Effector memory CD4-positive, alpha-beta T cell (primary cell): ENCODE measurements at places on chromosomes 1 and 21.

GRCh38 chr1:156089704-156090103 lies 7.4 kb upstream of the MEX3A start:
- DNase-seq: no peak

DNA sequence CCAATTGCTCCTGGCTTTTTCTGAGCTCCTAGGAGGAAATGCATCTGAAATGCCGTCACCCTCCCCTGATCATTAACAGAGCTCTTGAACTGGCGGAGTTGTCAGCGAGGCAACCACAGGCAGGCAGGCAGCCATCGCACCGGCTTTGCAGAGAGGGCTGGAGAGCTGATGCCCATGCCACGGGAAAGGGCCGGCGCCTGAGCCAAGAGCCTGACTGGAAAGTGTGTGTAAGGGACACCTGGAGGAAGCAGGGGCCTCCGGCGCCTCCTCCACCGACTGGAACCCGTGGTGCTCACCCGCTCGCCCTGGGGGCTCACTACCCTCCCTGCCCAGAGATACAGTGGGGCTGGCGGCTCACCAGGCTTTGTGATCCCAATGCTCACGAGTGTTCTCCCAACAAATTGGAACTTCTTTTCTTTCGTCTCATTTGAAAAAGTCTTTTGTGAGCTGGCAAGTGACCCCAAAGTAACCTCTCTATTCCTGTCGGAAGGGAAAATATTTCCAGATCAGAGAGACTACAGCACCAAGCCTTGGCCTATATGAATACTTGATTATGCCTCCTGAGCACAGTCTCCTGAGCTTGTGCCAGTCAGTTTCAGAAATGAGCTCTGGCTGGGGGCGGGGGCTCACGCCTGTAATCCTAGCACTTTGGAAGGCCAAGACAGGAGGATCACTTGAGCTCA lies 97.7 kb upstream of the SLC25A33 start:
- DNase-seq: no peak

DNA sequence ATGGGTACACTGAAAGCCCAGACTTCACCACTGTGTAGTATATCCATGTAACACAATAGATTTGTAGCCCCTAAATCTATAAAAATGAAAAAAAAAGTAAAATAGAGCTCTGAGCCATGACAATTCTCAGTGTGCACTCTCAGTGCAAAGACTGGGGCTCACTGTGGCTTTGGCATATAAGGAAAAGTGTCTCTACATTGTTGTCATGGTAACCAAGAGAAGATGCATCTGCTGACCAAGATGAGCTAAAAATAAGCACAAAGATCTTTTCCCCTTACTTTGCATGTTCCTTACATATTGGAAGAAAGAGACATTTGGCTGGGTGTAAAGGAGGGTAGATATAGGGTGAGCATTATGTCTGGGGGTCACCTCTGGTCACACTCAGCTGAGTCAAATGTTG lies 12.0 kb downstream of the PGLYRP4 start:
- DNase-seq: no peak

GRCh38 chr1:42837709-42838108 lies 8.7 kb upstream of the ZNF691 start:
- no peak for DNase-seq

GRCh38 chr21:28705616-28706015 lies 287.1 kb downstream of the LTN1 start:
- no peak for DNase-seq

- DNase-seq: no peak
Observed at GRCh38 chr1:199580300-199580699, 447.2 kb upstream of the NR5A2 start.

DNA sequence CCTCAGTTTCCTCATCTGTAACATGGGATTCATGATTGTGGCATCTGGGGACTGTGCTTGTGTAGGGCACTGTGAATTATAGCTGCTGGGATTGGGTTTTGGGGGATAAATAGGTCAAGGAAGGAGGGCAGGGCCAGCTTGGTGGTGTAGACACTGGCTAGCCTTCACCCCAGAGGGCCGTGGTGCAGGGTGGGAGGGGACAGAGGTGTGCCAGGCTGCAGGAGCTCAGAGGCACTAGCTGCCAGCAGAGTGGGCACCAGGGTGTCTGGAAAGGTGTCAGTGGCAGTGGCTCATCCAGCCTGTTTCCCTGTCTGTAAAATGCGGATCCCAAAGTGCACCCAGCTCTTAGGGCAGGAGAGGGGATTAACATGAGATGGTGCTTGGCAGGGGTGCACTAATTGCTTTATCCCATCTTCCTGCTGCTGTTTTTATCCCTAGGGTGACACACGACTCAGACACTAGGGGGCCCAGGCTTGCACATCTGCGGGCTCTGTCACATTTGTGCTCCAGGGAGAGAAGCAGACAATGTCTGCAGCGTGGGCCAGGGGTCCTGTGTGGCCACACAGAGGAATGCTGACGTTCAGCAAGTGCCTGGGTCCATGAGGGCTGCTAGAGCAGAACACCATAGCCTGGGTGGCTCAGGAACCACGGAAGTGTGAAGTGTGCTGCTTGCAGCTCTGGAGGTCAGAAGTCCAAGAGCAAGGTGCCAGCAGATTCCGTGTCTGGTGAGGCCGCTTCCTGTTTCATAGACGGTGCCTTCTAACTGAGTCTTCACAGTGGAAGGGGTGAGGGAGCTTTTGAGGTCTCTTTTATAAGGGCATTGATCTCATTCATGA lies 19.3 kb downstream of the OBSCN start:
- no peak for DNase-seq

DNA sequence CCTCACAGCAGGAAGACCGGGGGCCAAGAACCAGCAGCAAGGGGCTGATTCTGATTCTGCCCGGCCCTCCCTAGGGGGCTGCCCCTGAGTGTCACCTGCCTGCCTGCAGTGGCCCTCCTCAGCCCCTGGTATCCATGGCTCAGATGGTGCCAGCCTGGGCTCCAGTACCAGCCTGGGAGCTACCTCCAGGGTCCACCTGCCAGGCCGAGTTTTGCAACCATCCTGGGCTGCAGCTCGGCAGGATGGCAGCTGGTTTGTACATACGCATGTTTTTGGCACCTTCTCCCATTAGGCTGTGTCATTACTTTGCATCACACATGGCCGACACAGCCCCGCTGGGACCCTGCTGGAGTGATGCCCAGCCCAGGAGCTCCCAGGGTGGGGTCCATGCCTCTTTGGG lies 93.3 kb upstream of the WNT4 start:
- DNase-seq: no peak

DNA sequence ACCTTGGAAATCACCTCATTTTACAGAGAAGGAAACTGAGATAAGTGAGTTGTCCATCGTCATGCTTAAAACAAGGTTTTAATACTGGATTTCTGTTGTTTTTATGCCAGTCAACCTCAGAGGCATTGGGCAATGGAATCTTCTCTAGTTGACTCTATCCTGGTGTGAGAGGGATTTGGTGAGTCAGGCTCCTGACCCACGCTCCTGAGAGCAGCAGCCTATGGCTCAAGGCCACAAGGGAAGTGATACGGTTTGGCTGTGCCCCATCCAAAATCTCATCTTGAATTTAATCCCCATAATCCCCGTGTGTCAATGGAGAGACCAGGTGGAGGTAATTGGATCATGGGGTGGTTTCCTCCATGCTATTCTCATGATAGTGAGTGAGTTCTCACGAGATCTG lies 90.1 kb downstream of the TLR5 start:
- no peak for DNase-seq

DNA sequence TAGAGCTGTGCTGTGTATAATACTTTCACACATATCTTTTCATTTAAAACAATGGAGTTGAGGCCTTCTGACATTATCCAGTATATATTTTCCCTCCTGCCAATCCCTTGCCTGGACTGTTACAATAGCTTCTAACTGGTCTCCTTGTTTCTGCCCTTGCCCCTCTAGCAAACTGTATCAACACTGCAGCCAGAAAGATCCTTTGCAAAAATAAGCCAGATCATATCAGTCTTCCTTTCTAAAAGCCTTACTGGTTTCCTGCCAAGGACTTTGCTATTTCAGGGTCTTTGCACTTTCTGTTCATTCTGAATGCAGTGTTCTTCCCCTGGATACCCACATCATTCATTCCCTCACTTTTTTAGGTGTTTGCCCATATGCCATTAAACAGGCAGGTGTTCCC lies 370.1 kb downstream of the PTBP2 start:
- DNase-seq: no peak

GRCh38 chr1:93076268-93076667 lies 2.8 kb upstream of the MTF2 start:
- DNase-seq: no peak

GRCh38 chr1:2939041-2939552 lies 82.2 kb upstream of the ACTRT2 start:
- DNase-seq: no peak

GRCh38 chr1:164950541-164950986 lies 391.6 kb downstream of the PBX1 start:
- no peak for DNase-seq

- no peak for DNase-seq
Observed at GRCh38 chr1:154657556-154657955, 49.6 kb upstream of the ADAR start.

DNA sequence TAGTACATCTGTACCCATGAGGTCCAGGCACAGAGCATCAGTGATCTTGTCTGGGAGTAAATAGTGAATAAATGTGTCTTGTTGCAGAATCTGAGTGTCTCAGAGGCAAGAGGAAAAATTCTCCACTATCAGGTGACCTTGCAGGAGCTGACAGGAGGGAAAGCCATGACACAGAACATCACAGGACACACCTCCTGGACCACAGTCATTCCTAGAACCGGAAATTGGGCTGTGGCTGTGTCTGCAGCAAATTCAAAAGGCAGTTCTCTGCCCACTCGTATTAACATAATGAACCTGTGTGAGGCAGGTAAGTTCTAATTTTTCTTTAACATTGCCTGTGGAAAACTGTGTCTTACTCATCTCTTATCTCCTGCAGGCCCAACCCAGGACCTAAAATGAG lies 43.1 kb downstream of the IL12RB2 start:
- no peak for DNase-seq

DNA sequence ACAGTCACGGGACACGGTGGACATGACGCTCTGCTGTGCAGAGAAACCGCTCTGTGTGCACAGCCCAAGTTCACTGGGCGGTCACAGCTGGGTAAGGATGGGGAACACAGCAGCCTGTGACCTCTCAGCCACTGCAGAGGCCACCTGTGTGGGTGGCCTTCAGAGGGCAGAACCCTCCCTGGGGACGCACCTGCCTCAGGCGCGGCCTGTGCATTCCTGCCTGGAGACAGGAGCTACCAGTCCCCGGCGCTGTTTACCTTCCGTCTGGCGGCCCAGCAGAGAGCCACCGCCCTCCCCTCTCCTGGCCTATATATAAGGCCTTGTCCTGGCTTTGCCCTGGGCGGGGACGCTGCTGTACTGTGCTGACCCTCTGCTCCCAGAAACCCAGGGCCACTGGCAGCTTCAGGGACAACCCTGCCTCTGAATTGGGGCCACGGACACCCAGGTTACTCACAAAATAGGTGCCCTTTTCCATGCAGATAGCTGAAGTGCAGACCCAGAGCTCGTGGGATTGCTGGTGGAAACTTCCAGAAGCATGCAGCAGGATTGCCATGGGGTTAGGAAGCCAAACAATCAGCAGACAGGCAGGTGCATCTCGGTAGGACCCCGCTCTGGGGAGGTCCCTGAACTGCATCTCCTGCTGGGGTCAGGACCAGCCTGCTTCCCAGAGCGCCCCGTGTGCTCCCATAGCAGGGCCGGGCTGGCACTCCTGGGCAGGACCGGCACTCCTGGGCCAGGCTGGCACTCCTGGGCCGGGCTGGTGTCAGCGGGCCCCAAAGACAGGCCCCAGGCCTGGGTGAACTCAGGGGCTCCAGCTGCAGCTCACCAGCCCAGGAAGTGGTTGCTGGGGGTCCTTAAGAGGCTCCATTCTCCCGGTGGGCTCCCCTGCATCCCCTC lies 83.6 kb downstream of the SIK1 start:
- no peak for DNase-seq

GRCh38 chr1:203208181-203208580 lies 21.3 kb downstream of the CHIT1 start:
- no peak for DNase-seq

DNA sequence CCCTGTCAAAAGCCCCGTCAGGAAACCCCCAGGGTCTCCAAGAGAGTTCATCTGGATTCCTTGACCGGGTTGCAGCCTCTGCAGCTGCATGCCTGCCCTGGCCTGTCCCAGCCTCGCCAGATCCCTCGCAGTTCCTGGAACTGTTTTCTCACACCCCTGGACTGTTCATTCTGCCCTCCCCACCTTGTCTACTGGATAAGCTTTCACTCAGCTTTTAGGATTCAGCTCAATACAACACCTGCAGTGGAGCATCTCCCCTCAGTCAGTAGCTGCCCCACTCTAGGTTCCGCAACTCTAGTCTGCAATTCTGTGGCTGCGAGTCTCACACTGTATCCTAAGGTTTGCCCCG lies 67.2 kb downstream of the FAM163A start:
- DNase-seq: no peak

DNA sequence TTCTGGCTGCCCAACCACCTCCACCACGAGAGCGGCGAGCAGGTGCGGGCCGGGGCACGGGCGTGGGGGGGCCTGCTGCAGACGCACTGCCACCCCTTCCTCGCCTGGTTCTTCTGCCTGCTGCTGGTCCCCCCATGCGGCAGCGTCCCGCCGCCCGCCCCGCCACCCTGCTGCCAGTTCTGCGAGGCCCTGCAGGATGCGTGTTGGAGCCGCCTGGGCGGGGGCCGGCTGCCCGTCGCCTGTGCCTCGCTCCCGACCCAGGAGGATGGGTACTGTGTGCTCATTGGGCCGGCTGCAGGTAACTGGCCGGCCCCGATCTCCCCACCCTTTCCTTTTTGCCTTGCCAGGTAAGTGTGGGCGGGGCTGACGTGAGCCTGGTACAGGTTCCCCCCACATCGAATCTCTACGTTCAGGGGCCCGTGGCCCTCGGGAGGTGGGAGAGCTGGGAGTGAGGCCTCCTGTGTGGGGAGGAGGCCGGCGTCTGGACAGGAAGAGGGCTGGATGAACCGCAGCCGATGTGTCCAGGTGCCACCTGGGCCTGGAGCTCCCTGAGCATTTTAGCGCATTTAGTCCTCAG lies 51.7 kb downstream of the COL18A1 start:
- DNase-seq: no peak

DNA sequence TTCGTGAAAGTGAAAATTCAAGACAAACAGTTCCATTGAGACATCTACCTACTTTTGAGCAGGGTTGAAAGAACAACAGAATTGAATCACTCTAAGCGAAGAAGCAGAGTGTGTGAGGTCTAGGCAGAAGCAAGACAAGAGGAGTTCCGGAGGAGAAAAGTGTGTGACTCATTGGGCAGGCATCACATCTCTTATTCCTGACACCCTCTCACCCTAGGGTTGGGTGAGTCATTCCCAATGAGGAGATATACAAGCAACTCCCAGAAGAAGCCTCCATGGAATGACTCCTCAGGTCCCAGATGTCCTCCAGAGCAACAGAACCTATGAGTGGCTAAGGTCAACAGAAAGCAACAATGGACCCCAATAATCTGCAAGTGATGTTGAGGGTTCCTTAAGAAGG lies 138.1 kb downstream of the TPR start:
- no peak for DNase-seq

DNA sequence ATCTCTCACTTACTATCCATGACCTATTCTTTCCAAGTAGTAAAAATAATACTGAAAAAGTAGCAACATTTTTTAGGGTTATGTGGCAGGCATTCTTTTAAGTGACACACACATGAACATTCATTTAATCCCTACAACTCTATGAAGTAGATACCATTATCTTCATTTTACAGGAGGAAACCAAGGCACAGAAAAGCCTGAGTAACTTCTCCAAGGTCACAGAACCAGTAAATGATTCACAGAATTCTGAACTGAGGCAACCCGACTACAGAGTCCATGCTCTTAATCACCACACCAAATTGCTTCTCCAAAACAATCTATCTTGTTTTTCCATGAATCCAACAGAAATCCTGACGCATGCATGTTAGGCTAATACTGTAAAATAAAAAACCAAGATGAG lies 17.5 kb downstream of the FUBP1 start:
- no peak for DNase-seq
